HFF-Myc (cell line): ENCODE measurements at places on chromosomes 2 and 18.

DNA sequence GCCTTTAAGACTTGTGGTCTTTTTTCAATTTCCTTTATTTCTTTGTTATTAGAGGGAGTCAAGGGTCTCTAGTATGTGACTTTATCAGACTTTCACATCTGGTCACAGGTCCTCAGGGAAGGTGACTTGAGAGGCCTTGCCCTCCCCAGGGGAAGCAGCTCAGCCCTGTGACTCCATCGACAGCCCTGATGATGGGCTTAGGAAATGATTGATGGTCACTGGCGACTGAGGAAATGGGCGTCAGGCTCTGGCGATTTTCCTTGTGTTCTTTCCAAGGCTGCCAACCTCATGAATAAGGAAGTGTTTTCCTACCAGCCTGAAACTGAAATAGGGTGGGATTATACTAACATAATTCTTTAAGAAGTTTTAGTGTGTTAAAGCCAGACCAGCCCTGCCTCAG is 21.1 kb downstream of the SERPINE2 start:
- DNase-seq: no peak

- DNase-seq: no peak
Measured at GRCh38 chr2:236404346-236404745, 140.1 kb upstream of the ASB18 start.

GRCh38 chr2:101983486-101983885 is 8.3 kb upstream of the IL1R2 start:
- no peak for DNase-seq

- peak; percentile 69 for DNase-seq
Measured at GRCh38 chr2:9753276-9753600, 90.0 kb upstream of the TAF1B start.

- DNase-seq: peak; percentile 22
Measured at GRCh38 chr2:210577263-210578071, 21.1 kb downstream of the CPS1 start.

GRCh38 chr18:5173646-5174045 is 23.4 kb downstream of the AKAIN1 start:
- no peak for DNase-seq

GRCh38 chr18:55876254-55876653 is 288.3 kb upstream of the TCF4 start:
- DNase-seq: no peak

- no peak for DNase-seq
Measured at GRCh38 chr2:3251946-3252345, 125.7 kb downstream of the EIPR1 start.

DNA sequence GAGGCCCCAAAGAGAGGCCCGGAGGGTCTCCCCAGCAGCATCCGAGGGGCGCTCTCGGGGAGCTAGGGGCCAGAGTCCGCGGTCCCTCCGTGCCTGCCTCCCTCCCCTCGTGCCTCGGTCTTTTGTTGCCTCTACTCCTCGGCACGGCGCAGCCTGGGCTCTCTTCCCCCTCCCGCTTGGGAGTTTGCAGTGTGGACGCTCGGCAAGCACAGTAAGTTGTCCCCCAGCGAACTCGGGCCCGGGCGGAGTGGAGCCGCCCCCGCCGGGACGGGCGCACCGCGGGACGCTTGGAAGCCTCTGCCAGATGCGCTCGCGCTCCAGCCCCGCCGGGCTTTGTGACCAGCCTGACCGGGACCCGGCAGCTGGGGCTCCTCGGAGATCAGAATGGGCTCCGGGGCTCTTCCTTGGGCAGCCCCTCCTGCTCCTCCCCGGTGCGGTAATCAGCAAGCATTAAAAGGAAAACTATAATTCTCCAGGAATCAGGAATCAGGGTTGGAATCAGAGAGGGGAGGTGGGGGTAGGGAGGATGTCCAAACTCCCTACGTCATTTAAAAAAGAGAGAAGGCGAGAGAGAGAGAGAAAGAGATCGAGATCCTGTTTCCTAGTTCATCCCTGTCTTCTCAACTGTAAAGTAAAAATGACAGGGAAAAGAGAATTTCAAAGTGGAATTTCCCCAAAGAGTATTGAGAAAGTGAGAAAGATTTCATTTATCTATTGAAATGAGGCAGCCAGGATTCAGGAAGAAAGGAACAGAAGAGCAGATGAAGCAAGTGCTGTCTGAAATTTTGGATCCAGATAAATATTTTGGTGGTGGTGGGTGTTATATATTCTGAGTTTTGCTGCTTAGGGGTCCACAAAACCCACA is 786 bp upstream of the TMEM200C start:
- no peak for DNase-seq

DNA sequence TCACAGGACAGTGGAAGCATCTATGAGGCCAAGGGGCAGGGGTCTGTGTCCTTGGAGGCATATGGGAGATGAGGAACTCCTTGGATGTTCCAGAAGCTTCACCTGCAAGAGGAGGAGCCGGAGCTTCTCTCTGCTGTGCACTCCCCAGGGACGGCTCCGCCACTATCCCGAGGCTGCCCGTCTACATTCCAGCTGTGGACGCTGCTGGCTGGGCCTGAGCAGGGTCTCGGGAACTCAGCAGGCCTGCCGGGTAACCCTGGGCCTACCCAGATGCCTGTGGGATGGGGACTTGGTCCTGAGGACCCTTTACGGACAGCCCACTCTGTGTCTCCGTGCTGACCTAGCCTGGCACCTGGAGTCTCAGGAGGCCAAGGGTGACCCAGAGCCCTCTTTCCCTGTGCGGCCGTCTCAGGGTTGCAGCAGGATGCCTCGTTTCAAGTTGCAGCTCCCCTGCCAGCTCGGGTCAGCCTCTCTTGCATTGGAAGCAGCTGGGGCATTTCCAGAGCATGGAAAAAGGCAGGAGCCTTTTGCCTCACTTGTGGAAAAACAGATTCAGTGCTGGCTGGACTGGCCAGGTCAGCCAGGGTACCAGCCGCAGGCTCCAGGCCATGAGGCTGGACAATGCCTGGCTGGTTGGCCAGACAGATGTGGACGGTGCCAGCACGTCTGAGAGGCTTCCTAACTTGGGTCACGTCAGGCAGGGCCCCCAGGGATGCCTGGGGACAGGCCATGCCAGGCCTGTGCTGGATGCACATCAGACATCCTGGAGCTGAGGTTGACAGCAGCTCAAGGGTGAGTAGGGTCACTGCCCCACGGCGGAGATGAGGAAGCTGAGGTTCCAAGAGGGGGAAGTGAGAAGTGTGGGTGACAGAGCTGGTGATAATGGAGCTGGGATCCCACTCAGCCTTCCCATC is 41.5 kb downstream of the SCTR start:
- no peak for DNase-seq

- no peak for DNase-seq
Measured at GRCh38 chr18:75211953-75212750, 1.6 kb downstream of the TSHZ1 start.

- DNase-seq: no peak
Measured at GRCh38 chr2:42736598-42737322, 27.2 kb downstream of the OXER1 start.

DNA sequence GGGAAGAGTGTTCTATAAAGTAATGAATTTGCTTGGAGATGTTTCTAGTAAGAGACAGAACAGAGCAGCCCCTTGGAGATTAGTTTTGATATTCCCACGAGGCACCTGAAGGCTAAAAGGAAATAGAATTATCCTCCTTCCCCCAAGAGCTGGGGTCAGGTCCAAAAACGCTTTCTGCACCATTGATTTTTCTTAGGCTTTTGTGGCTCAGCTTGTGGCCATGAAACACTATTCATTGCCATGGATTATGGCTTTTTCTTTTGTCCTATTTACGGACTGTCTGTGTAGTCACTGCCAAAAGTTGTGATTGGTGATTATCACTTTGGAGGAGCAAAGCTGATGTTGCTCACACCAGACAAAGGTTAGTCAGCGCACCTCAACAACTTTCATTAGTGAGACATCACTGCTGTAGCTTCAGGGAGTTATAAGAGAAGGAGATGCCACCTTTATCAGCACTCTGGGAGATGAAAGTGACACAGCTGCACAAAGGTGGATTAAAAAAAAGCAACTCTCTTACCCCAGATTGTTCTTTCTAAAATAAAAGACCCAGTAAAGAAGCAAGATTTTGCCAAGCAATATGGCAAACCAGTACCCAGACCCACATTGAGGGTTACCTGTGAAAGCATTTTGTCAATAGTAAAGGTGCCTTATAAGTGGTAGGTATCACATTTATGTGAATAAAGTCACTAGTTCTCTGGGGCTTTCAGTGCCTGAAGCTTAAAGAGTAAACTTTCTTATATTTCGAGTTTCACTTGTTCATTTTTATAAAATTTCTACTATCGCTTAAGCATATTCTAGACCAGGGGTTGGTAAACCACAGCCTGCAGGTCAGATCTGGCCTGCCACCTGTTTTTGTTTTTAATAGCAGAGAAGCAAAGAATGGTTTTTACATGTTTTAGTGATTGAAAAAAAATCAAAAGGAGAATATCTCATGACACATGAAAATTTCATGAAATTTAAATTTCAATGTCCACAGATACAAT is 10.6 kb downstream of the CXCR4 start:
- DNase-seq: no peak

- no peak for DNase-seq
Measured at GRCh38 chr2:20468549-20469500, 22.0 kb downstream of the RHOB start.

GRCh38 chr2:161070693-161071479 is 89.3 kb upstream of the TANK start:
- DNase-seq: no peak

- DNase-seq: no peak
Measured at GRCh38 chr2:26847655-26848335, at the start of gene DPYSL5. Gene DPYSL5, plus strand, starts transcription at chr2:26848132. Its CDS starts 50,368 bp downstream, at chr2:26898500.

GRCh38 chr18:75218065-75218923 is 7.7 kb downstream of the TSHZ1 start:
- DNase-seq: no peak
